NCI-H446 (cell line): ENCODE measurements at places on chromosomes 12 and 14.
A peak's percentile ranks its signal among the peaks of the same experiment; 100 is the strongest.

DNA sequence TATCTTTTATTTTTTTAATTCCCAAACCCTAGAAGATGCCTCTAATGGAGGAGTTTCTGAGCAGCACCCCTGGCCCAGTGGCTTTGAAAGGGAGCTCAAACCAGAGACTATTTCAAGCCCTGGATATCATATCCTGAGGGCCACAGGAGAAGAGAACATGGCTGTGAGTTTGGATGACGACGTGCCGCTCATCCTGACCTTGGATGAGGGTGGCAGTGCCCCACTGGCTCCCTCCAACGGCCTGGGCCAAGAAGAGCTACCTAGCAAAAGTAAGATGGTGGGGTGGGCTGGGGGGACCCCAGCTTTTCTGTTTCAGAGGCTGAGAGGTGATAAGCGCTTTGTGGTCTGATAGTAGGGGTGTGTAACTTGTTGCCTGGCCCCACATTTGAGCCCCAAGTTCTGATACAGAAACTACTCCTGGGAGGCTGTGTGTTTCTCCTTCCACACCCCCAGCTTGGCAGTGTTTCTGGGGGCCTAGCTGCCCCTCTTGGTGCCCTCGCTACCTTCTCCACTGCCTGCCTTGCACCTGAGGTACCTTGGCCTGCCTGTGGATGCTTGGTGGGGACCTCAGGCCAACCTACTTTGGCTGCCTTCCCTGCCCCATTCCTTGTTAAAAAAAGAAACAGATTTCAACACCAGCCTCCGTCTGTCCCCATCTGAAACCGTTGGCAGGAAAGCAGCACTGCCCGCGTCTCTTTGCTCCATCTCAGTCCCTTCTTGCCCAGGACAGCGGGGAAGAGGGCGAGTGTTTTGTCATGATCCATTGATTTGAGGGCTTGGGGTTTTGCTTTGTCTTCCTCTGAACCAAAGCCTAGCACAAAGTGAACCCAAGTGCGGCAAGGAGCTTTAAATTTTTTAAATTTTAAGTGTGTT lies 5.7 kb downstream of the TPCN1 start:
- DNase-seq, result peak; percentile 63

- DNase-seq, result no peak
Observed at GRCh38 chr12:53811606-53812005, 59.8 kb upstream of the CISTR start.

DNA sequence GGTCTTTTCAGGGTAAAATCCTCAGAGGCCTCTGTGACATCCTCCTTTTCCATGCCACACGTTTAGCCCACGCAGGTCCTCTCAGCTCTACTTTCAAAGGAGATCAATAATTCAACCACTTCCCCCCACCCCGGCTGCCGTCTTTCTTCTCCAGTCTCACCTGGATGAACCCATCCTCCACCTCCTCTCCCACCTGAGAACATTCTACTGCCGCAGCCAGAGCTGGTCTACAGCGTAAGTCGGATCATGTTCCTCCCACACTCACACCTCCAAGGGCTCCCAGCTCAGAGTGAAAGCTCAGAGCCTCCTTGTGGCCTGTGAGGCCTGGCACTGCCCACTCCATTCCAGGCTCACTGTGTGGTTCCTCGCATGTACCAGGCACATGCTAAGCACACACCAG lies 246.6 kb downstream of the CHST11 start:
- no peak for DNase-seq

- DNase-seq, result no peak
Observed at GRCh38 chr14:20503898-20504297, 1.4 kb upstream of the RNASE10 start.

GRCh38 chr12:130335517-130336392 lies 1.9 kb upstream of the PIWIL1 start:
- DNase-seq, result peak; percentile 6

DNA sequence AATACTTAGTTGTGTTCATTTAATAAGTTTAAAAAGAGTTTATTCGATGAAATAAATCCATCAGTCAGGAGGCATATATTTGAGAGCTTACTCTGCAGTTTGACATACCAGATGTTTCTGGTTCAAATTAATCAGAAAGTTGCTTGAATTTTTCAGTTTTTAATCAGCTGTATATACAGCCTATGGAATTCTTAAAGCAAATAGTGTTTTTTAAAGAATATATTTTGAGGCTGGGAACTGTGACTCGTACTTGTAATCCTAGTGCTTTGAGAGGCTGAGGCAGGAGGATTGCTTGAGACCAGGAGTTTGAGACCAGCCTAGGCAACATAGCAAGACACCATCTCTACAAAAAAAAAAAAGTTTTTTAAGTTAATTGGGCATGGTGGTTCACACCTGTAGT lies 112.1 kb downstream of the MON2 start:
- no peak for DNase-seq
